ENCODE measurements at places on chromosomes 12 and 14.
A peak's percentile ranks its signal among the peaks of the same experiment; 100 is the strongest.

- peak; percentile 41 for DNase-seq
These were observed 21.1 kb downstream of the FKBP3 start for GRCh38 chr14:45112896-45113781.

DNA sequence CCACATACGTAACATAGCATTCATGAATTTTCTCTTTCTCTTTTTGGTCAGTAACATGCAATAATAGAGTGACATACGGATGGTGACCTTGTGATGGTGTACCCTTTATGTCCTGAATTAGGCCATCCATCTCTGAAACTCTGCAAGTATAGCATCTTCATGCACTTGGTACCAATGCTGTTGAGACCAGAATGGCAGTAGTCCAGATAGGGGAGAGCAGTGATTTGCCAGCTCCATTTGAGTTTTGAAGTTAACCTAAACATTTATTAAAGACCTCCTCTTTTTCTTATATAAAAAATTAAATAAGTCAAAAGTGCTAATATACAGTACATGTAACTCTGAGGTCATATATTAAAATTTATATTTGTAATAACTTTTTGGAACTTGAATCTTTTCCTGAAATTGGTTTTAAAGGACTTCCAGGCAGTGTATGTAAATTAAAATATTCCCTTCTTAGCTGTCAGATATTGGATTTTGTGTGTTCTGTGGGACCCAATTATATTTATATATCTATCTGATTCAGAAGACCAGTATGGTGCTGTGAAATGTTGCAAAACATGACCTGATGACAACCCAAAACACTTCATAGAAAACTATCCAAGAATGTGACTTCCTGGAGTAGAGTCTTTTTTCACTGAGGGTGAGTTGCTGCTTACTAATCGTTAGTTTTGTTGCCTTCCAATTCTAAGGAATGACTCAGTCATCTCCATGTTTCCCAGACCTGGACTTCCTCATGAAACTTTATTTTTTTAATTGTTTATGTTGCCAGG, 3.5 kb downstream of the ELK3 start:
- DNase-seq, result peak; percentile 1

DNA sequence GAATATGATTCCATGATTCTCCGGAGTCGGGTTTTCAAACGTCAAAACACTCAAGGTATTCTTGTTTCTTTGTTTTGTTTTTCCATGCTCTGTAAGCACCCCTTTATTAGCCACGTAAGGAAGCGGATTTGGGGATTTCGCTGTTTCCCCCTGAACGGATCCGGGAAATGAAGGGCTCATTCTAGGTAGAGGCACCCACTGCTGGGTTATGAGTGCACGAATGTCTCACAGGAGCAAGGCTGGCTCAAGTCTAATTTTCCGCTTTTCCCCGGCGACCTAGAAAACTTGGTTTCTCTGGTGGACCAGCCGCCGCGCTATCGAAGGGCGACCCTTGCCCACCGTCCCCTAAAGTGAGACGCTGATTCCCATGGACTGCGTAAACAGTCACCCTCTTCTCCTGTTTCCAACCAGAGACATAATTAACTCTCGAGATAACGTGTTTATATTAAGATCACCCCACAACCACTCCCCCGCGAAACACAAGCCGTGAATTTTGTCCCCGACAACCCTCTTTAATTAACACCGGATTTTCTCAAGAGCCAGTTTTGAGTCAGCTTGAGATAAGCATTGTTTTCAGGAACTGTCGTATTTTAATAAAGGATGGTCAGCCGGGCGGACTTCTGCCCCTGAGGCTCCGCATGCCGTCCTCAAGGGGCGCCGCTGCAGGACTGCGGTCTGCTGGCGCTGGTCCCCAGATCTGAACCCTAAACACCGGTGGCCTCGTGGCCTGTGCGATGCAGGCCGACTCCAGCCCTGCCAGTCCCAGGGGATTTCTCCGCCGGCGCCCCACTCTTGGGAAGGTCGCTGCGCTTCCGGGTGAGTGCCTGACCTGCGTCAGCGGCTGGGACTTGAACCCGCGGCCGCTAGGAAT, 515 bp upstream of the ABCC9 start:
- no peak for DNase-seq

DNA sequence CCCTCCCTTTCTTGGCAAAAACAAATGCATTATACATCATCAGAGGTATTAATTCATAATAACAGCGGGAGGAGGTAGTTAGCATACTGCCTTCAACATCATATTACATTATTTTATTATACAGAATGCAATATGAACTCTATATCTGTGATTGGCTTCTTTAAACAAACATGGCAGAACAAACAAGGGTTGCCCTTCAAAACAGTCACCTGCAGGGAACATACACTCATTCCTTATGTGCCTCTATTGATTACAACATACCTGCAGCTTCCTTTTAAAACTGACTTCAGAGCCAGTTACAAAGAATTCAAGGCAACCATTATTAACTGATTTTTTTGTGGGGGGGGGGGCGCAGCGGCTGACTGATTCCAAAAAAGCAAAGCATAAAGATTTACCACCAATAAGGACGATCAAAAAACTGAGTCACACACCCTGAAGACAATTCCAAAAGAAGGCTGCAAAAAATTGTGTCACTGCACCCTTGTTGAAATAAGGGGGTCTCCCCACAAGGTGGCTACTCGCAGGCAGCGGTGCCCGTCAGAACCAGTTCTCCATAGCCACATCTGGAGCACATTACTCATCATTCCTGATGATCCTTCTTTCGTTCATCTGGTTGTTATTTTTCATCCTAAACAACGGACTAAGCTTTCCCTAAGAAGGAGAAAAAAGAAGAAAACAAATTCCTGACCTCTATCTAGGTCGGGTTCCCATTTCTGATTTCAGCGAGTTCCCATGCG, 51.8 kb downstream of the SMUG1 start:
- DNase-seq, result no peak

- DNase-seq, result peak; percentile 26
These were observed 12.1 kb downstream of the LACRT start for GRCh38 chr12:54622463-54623183.

DNA sequence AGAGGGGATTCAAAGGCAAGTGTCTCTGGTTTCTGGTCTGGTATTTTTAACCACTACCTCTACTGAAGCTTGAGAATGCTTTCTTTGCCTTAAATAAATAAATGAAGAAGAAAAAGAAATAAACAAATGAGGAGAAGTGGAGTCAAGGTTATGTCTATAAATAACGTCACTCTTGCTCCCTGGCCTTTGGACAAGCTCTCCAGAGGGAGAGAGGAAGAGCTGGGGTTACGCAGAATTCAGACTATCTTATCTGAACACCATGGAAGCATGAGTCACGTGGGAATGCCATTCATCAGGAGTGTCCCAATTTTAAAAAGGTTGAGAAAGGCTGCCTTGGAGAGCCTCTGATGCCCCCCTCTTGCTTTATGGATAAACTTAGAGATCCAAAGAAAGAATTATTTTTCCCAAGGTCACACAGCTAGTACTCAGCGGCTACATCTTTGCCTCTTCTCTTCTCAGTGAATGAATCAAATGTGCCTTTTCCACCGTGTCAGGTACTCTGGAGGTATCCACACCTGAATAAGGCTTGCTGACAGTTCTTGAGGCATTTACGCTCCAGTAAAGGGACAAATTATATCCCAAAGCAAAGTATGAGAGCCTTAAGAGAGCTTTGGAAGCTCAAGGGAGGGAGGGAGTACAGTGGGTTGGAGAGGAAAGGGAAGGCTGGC, 12.9 kb upstream of the MSI1 start:
- DNase-seq, result no peak

DNA sequence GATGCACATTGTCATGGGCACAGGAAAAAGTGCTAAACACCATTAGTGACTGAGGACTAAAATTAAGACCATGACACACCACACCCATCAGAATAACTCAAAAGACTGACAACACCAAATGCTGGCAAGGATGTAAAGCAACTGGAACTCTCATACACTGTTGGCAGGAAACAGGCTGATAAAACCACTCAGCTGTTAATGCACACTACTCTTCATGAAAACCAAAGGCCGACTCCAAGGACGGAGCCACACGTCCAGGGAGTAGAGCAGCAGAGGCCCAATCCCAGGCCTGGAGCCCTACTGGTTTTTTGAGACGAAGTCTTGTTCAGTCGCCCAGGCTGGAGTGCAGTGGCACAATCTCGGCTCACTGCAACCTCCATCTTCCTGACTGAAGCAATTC, 6.4 kb downstream of the RAD52 start:
- no peak for DNase-seq

DNA sequence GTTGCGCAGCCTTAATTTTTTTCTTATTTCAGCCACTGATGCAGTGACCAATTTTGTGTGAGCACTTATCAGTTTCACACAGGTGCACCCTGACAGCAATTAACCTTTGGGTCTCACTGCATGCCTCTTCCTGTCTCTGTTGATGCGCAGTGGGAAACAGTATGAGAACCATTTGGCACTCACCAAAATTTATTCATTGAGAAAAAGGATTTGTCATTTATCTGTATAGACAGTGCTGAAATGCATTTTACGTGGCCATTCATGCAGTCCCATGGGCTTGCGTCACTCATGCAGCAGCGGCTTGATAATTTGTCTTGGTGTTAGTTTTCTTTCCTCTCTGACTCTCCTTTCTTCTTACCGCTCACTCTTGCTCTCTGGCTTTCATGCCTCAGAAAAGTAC, 157.5 kb downstream of the C12orf75 start:
- no peak for DNase-seq

- DNase-seq, result no peak
These were observed 174.5 kb upstream of the CNOT2 start for GRCh38 chr12:70068743-70069142.

DNA sequence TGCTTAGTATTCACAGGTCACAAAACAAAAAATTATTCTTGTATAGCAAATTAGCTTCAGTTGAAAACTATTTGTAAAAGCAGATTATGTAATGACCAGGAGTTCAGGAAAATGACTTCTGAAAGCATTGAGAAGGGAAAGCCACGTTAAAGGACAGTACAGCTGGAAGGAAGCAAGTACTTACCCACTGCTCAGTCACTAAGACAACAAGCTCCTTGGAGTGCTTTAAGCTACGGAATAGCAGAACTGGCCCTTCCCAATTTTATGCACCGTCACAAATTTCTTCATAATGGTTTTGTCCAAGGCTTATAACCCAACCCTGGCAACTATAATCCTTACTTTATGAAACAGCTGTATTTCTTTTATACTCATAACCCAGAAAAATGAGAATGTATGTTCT, 13.0 kb upstream of the SNAPC1 start:
- no peak for DNase-seq

DNA sequence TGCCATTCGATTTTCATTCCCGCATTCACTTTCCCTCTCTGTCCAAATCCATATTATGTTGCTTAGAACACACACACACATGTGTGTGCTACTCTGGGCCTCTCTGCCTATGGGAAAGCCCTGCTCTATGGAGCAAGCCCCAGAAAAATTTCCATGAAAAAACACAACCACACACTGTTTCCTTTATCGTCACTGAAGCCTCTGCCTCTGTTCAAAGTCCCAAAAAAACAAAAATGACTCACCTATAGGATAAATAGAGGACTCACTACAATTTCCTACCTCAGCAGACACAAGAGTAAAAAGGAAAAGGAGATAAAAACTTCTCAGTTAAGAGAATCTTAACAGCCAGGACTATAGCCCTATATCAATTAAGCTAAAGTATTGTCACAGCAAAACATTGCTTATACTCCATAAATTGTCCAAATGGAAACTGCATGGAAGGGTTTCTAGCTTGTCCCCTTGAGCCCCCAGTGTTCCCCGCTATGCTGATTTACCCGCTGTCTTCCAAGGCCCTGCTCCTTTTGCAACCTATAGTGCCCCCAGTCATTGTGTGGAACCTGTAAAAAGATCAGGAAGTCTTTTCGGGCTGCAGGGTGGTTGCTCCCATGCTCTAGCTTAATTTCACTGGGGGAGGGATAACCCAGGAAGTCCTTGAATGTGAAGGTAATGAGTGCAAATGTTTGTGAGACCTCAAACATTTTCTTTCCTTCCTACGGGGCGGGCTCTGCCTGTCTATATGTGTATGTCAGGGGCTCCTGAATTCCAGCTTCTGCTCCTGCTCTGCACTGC, 11.1 kb upstream of the PIP4K2C start:
- no peak for DNase-seq

- DNase-seq, result no peak
These were observed 169.0 kb upstream of the NTF3 start for GRCh38 chr12:5262885-5263284.

GRCh38 chr14:93548102-93548843, 117.5 kb downstream of the UNC79 start:
- DNase-seq, result peak; percentile 36

- DNase-seq, result peak; percentile 57
These were observed 137.7 kb downstream of the SPTSSA start for GRCh38 chr14:34324363-34324795.

GRCh38 chr14:60594062-60594461, 55.2 kb downstream of the SIX1 start:
- DNase-seq, result no peak

- DNase-seq, result no peak
These were observed 58.8 kb downstream of the TECPR2 start for GRCh38 chr14:102421411-102422057.

GRCh38 chr12:105451211-105451610, 120.7 kb downstream of the C12orf75 start:
- no peak for DNase-seq

All from HT-29 (cell line).